ENCODE measurements at places on chromosomes 6 and 20.

GRCh38 chr6:43938178-43939105 is 168.4 kb downstream of the VEGFA start:
- no peak overlapping the region for H3K4me3 ChIP-seq
- H3K4me1 ChIP-seq = peaks cover 15% of the 10 kb centered on the region
- DNase-seq = no peak
- H3K27me3 ChIP-seq = no peaks in the 10 kb centered on the region
- no peak overlapping the region for H3K27ac ChIP-seq
- H3K36me3 ChIP-seq = no peaks in the 10 kb centered on the region

DNA sequence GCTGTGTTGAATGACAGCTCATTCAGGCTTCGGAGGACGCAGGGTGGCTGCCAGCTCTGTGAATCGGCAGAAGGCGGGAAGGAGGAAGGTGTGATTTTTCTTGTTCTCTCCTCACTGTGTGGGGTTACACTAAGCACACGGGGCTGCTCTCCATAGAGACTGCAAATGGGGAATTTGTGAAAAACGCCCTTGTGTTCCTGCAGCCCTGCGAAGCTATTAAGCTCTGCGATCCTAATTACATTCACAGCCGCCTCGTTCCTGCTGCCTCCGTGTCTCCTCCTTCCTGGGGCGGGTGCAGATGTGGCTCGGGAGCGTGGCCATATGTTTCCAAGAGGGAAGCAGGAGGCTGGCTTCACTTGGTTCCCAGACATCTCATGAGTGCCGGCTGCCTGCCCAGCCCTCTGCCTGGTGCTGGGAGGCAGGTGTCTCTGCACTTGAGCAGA is 124.0 kb downstream of the TOX2 start:
- no peaks in the 10 kb centered on the region for H3K4me1 ChIP-seq
- H3K27me3 ChIP-seq = no peaks in the 10 kb centered on the region
- H3K36me3 ChIP-seq = no peaks in the 10 kb centered on the region
- no peak for DNase-seq
- H3K27ac ChIP-seq = no peak overlapping the region
- no peak overlapping the region for H3K4me3 ChIP-seq

- H3K27ac ChIP-seq = no peak overlapping the region
- H3K27me3 ChIP-seq = no peaks in the 10 kb centered on the region
- peaks cover 36% of the 10 kb centered on the region for H3K4me1 ChIP-seq
- H3K4me3 ChIP-seq = no peak overlapping the region
- peaks cover 2% of the 10 kb centered on the region for H3K36me3 ChIP-seq
- DNase-seq = no peak
Measured at GRCh38 chr20:19761326-19761725, 3.3 kb downstream of the RIN2 start.

- H3K27ac ChIP-seq = no peak overlapping the region
- no peaks in the 10 kb centered on the region for H3K36me3 ChIP-seq
- no peaks in the 10 kb centered on the region for H3K4me1 ChIP-seq
- DNase-seq = no peak
- no peak overlapping the region for H3K4me3 ChIP-seq
- no peaks in the 10 kb centered on the region for H3K27me3 ChIP-seq
Measured at GRCh38 chr6:154139892-154140291, 100.9 kb downstream of the OPRM1 start.

- H3K4me3 ChIP-seq = no peak overlapping the region
- no peak for DNase-seq
- H3K36me3 ChIP-seq = no peaks in the 10 kb centered on the region
- no peaks in the 10 kb centered on the region for H3K27me3 ChIP-seq
Measured at GRCh38 chr6:73062837-73063236, 162.5 kb downstream of the KHDC1L start.
